Astrocyte of the hippocampus (primary cell): ENCODE measurements at places on chromosomes 11 and 22.

- no peak for DNase-seq
Measured at GRCh38 chr11:121368364-121369240, 76.0 kb downstream of the SC5D start.

GRCh38 chr22:43395086-43395695 is 16.6 kb upstream of the MPPED1 start:
- DNase-seq = no peak

- no peak for DNase-seq
Measured at GRCh38 chr22:36617694-36618522, 85.6 kb downstream of the CACNG2 start.

- DNase-seq = no peak
Measured at GRCh38 chr11:22477312-22477711, 139.1 kb downstream of the SLC17A6 start.
